Amygdala (tissue), 56 donors: ENCODE measurements at places on chromosomes 2 and 18.
A peak's percentile ranks its signal among the peaks of the same experiment; 100 is the strongest.

DNA sequence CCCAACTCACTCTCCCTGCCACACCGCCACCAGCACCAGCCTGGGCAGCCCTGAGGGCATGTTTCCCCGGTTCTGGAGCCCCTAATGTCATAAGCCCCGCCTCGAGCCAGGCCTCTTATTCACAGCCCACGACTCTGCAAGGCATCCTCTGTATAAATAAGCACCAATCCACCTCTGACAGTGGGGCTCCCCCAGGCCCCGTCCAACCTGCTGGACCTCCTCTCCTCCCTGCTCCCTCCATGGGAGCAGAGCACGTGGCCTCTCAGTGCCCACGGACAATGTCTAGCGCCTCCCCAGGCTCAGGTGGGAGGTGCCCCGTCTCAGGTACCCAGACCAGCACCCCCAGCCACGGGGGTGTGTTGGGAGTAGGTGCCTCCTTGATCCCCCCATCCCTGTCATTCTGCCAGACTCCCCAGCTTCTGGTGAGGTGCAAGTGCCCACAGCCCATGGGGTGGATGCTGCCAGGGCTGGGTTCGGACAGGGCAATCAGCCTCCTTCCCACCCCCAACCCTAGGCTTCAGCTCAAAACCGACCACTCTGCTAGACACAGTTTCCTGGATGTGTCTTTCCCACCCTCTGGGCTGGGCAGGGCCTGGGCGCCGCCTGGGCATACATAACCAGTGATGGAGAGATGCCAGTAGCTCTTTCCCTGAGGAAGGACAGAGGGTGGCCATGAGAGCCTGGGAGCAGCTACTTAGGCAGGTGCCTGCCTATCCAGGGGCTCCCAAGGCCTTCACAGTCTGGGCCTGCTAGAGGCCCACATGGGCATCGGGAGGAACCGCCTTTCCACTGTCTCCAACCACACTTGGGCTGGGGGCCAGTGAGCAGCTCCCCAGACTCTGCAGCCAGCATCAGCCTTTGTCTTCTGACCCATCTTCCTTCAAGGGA is 1.6 kb upstream of the ADRA2B start:
- no peak for DNase-seq

- DNase-seq = no peak
Observed at GRCh38 chr18:25042641-25043051, 309.3 kb downstream of the ZNF521 start.

DNA sequence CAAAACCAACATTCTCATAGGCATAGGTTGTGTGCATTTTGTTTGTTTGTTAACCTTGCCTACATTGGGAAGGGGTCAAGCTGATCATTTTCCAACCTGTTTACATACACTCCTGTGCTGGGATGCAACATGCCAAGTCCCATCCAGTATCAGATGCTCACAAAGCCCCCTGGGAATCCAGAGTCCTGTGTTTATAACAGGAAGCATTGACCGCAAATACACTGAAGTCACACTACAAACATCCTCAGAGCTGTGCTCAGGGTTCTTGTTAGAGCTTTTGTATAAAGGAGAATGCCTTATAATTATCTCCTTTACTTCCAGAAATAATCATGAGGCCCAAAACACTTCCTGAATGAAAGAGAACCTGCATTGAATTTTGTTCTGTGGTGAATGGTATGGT is 488.7 kb upstream of the TCF4 start:
- DNase-seq = no peak

DNA sequence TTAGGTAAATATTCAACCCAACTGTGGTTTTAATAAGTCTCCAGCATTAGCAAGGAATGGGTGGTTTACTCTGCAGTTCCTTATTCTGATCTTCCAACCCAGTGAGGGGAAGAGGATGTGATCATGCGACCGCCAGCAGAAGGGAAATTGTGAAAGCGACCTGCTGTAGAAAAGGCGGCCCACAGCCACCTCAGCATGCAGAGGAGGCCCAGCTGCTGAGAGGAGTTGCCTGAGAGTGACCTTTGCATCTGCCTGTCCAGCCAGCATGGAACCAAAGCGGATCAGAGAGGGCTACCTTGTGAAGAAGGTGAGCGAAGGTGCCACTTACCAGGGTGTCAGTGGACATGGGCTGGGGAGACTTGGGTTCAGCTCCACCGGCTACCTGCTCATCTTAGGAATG is at the start of gene PLEK:
Gene PLEK, plus strand, starts transcription at position 196 of the 400 bp plus-strand sequence. Its CDS starts 70 bp downstream, at position 266.
- no peak for DNase-seq

DNA sequence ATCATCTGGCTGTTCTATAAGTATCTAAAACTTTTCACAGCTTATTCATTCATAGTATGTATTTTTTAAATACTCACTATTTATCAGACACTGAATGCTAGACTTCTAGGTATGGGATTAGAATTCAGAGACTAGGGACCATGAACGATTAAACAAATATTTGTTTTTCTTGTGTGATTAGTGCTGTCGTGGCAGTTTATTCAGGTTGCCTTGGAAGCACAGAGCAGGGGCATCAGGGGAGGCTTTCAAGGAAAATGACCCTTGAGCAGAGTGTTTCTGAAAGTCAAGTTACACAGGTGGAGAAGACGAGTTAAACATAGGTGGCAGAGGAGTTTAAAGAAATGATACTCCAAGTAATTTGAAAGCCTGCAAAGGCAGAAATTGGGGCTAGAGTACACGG is 5.7 kb downstream of the SPOPL start:
- no peak for DNase-seq

- DNase-seq = no peak
Observed at GRCh38 chr2:14322306-14322705, 310.2 kb upstream of the LRATD1 start.

DNA sequence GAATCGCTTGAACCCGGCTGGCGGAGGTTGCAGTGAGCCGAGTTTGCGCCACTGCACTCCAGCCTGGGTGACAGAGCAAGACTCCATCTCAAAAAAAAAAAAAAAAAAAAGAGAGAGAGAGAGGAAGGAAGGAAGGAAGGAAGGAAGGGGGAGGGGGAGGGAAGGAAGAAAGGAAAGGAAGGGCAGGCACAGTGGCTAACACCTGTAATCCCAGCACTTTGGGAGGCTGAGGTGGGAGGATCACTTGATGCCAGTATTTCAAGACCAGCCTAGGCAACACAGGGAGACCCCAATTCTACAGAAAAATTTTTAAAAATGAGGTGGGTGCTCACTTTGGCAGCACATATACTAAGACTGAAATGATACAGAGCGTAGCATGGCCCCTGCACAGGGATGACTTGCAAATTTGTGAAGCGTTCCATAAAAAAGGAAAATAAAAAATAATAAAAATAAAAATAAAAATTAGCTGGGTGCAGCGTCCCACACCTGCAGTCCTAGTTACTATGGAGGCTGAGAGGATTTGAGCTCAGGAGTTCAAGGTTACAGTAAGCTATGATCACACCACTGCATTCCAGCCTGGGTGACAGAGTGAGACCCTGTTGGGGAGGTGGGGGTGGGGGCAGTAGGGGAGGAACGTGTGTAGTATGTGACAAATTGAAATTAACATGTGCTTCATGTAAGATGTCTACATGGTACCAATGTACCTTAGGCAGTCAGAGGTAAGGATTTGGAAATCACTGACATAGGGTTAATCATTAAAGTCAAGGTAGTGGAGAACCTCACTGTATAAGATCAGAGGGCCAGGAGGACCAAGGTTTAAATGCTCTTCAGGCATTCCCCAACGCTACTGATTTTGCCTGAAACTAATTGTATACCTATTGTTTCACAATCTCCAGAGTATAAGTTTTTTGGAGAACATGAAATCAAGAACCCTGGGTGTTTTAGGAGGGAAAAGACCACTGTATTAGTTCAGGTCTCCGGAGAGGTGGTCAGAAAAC is 1.4 kb downstream of the WDCP start:
- no peak for DNase-seq

GRCh38 chr18:10056506-10056905 is 142.7 kb downstream of the VAPA start:
- DNase-seq = no peak

DNA sequence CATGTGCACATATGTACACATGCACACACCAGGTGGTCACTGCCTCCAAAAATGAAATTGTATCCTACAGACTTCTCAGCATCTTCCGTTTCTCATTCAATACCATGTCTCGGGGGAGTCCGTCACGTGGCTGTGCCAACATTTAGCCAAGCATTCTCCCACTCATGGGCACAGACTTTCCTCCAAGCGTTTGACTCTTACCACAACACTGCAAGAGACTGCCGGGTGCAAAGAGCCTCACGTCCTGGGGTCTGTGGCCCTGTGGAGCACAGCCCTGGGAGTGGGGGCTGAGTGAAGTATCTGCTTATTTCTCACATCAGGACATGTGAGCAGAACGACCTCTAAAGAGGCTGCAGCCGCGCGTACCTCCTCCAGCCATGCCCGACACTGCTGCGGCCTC is 28.0 kb downstream of the HDAC4 start:
- no peak for DNase-seq

DNA sequence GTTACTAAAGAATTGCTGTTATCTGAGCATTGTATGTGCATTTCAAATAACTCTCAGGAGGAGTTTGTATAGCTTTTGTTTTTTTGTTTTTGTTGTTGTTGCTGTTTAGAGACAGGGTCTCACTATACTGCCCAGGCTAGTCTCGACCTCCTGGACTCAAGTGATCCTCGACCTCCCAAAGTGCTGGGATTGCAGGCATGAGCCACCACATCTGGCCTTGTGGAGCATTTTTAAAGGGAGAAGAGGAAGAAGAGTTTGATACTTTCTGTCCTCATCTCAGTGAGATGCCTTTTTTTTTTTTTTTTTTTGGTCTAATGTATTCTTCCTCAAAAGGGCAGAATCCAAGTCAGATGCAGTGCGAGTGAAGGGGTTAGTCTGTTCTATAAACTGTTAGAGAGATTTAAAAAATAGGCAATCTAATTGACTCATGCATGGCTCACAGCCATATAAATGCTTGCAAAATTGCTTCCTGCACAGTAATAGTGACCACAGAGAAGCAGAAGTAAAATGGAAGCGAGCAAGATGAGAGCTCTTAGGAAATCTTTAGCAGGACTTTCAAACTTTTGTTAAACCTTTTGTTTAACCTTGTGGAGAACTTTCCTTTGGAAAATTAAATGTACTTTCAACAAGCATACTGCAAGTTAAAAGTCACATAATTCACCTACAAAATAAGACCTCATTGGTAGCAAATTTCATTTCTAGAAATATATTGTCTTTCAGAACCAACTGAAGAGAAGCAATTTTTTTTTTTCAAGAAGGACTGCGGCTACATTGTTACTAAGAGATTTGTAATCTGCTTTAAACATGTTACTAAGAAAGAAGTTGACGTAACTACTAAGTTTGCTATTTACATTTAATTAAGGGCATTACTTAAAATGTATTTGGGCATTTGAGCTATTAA is 52.3 kb upstream of the ROCK1 start:
- no peak for DNase-seq

DNA sequence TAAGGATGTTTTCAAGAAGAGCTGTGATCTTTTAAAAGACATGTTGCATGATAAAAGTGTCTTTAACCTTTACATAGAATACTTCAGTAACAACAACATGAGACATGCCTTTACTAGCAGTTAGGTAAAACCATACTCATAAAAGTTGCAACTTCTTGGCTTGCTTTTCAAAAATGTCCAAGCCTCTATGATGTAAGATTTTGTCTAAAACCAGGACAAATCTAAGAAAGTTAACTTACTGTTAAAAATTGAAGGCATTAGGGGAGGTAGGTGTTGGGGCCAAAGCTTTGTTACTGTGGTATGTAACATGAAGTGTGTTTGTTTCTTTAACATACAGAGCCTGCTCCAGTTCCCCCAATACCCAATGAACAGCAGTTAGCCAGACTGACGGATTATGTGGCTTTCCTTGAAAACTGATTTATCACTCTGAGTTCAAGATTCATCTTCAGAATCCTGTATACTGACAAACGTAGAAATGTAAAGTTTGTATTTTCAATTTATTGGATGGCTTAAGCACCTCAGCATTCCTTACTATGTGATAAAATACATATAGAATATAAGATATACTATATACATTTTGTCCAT is 11.7 kb downstream of the COPS8 start:
- DNase-seq = no peak

- DNase-seq = no peak
Observed at GRCh38 chr2:41958251-41958650, 89.6 kb upstream of the PKDCC start.

- DNase-seq = peak; percentile 85
Observed at GRCh38 chr2:167292430-167293171, 404.3 kb downstream of the XIRP2 start.

GRCh38 chr2:201466050-201466675 is 14.6 kb downstream of the STRADB start:
- DNase-seq = no peak

DNA sequence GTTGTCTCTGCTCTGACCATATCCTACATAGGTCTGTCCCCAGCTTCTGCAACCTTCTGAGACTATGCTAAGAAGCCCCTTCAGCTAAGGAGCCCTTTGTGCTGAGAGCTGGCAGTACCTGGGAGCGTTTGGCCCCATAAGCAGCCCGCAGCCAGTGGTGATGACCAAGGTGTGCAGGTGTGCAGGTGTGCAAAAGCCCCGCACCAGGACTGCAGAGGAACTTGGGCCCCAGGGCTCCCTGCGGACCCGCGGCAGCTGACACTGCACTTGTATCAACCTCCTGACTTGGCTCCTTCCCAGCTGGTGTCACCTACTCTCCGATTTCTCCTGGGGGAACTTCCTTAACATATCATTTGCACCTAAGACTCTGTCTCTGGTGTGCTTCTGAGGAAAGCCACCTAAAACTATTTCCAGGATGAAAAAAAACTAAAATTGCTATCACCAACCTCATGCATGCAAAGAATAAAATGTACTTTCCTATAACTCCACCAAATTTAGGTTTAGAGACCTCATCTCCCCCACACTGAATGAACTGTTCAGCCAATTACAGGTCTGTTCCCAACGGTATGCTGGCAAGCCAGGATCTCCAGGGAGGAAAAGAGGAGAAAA is 16.1 kb upstream of the GNAL start:
- DNase-seq = no peak

- DNase-seq = no peak
Observed at GRCh38 chr2:75431276-75431675, 129.5 kb downstream of the EVA1A start.

- no peak for DNase-seq
Observed at GRCh38 chr18:54551590-54551989, 39.5 kb upstream of the DYNAP start.

DNA sequence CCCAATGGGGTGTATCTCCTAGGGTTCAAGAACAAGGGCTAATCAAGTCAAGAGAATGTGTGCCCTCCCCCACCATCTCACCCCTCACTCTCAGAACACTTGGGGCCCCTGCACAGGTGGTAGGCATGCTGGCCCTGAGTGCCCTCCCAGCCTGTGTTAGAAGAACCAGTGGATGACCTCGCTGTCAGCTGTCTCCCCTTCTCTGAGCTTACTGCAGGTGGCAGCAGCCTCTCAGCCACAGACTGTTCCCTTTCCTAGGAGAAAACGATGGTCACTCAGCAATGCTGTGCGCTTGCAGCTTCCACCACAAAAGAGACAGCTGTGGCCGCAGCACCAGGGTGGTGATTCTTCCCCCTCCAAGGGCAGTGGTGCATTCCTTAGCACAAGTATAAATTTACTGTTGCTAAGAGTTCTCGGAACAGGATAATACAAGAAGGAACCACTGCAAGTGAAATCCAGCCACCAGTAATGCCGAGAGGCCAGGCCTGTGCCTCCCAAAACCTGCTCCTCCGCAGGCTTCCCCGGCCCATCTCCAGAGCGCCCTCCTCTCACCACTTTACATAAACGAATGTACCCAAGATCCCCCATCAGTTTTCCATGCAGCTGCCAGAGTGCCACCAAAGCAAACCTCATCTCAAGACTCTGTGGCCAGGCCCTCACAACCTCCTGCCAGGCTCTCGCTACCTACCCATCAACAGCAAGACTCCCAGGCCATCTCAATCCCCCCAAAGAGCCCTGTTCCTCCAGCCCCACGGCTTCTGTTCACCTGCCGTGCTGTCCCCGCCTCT is 935 bp upstream of the RAMP1 start:
- peak; percentile 46 for DNase-seq

GRCh38 chr2:134154246-134154645 is 99.6 kb upstream of the MGAT5 start:
- no peak for DNase-seq
